Fibroblast of skin of right quadriceps (primary cell): ENCODE measurements at places on chromosomes 6 and 20.

- no peak for DNase-seq
These were observed 133.2 kb downstream of the SLC16A10 start for GRCh38 chr6:111220383-111221031.

DNA sequence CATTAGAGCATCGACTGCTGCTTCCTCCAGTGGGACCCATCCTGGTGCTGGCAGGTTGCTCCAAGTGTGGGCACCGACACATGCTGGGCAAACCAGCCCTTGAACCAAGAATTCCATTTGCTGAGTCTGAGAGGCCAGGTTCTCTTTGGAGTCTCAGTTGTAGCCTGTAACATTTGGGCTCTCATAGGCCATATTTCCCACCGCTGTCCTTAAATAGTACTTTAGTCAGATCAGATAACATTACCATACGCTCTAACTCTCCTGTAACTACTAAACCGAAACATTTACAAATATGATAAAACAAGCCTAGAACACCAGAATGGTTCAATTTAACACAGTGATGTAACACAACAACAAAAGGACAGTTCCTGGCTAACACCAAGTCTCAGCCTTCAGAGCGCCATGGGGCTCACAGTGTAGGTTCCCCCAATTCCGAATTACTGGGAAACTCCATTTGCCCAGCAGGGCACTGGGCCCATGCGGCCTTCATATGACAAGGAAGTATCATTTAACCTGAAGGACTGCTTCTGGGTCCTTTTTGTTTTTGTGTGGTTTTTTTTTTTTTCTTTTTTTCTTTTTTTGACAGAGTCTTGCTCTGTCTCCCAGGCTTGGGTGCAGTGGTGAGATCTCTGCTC, 28.4 kb upstream of the CD93 start:
- DNase-seq, result no peak

DNA sequence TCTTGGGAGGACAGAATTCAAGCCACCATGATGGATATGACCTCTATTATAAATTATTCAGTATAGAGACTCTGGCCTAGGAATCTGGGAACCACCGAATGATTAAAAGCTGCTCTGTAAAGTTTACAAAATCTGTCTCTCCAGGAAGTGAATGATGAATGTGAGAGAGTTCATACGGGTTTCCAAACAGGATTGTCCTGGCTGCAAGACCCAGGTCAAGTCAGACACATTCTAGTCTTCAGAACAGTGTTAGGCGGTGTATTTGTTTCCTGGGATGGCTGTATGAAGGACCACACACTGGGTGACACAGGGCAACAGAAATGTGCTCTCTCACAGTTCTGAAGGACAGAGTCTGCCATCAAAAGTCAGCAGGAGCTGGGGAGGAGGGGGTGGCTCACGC, 222.4 kb downstream of the ZNF217 start:
- DNase-seq, result no peak

DNA sequence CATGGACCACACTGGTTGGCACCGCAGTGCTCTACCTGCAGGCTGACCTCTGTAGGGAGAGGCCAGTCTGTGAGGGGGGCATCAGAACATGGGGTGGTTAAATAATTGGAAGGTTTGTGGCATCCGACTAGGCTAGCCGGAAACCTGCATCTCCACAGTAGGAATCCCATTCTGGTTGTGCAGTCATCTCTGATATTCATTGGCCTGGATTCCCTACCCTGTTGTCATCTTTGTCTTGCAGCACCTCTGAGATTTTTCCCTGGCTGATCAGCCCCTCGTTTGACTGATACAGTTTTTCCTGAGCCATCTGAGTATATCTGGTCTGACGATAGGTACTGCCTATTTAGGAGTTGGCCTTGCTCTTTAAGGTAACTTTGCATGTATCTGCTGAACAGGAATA, 259.4 kb downstream of the TMEM242 start:
- no peak for DNase-seq

DNA sequence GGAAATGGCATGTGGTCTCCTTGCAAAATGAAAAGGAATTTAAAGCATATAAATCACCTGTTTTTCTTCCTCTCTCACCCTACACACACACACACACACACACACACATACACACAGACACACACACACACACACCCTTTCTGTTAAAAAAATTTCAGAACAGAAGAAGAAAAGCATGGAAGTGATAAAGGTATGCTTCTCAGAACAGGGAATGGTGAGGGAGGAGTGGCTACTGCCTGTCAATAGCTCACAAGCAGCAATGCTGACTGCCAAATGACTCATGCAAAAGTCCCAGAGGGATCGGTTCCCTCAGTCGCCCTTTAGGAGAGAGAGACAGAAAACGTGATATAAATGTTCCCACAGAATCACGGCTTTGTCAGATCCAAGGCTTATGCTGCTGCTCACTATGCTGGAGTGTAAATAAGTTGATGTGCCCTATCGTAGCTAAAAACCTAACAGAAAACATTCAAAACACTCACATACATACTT, 102.6 kb downstream of the IBTK start:
- DNase-seq, result peak; percentile 95

DNA sequence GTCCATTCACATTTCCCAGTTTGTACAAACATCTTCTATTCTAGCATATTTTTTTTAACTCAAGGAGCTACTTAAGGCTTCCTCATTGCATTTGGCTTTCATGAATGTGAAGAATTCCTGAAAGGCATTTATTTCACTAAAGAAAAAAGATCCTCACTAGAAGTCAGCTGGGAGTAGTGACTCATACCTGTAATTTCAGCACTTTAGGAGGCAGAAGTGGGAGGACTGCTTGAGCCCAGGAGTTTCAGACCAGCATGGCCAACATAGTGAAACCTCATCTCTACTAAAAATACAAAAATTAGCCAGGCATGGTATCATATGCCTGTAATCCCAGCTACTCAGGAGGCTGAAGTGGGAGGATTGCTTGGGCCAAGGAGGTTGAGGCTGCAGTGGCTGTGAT, 30.9 kb upstream of the XRN2 start:
- peak; percentile 10 for DNase-seq

DNA sequence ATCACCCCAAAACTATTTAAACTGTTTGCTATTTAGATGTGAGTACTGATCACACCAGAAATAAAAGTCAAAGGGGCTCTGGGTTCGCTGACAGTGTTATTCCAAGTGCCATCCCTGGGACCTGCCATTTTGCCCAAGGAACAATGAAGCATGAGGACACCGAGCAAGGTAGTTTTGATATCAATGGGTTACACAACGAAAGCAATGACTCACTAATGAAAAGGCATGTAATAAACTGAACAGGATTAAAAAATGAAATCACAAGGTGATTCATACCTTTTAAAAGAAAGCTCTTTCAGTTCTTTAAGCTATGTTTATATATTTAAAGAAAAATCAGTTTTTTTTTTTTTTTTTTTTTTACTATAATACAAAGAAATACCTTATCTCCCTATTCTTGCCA, 102.0 kb downstream of the HS3ST5 start:
- DNase-seq, result no peak

GRCh38 chr20:8284902-8285301, 152.8 kb downstream of the PLCB1 start:
- DNase-seq, result no peak

GRCh38 chr6:105986998-105987397, 99.1 kb upstream of the PRDM1 start:
- peak; percentile 70 for DNase-seq

GRCh38 chr20:21027569-21027968, 78.6 kb downstream of the LINC00237 start:
- DNase-seq, result no peak

DNA sequence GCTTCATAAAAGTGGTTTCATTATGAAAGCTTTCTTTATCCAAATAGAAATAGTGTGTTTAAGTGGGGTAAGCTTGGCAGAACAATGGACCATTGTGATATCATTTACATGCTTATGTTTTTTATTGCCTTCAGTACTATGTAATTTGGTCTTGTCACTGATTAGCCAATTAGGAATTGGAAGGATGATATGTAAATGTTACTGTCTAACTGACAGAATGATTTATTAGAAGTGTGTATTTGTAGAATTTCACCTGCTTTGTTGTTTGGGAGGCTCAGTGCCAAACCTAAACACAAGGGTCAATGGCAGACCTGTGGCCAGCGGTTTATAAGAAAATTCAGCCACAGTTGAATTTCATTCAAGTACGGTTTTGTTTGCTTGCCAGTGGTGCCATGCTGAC, 39.0 kb downstream of the AIG1 start:
- DNase-seq, result no peak

DNA sequence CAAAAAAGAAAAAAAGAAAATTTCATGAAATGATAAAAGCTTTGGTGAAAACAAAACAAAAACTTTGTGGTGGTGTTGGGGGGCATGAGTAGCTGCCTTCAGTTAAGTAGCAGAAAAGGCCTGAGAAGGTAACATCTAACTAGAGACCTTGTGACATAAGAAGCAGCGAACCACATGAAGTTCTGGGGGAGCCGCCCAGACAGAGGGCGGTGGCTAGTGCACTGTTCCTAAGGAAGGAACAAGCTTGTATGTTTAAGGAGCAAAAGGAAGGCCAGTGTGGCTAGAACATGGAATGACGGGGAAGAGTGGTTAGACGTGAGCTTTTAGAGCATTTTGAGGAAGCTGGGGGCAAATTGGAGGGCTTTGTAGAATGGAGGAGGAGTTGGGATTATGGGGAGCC, 7.5 kb upstream of the RSPH3 start:
- no peak for DNase-seq

- DNase-seq, result peak; percentile 33
These were observed 8.0 kb downstream of the TP53RK start for GRCh38 chr20:46681032-46681854.

- DNase-seq, result no peak
These were observed 971 bp downstream of the NFKBIE start for GRCh38 chr6:44264154-44265006.

GRCh38 chr6:30489081-30490025, at the start of gene HLA-E:
Gene HLA-E (plus strand): TSS chr6:30489509. CDS start chr6:30489532, 23 bp downstream.
- DNase-seq, result peak; percentile 99
